ENCODE measurements at places on chromosomes 3 and 15.

DNA sequence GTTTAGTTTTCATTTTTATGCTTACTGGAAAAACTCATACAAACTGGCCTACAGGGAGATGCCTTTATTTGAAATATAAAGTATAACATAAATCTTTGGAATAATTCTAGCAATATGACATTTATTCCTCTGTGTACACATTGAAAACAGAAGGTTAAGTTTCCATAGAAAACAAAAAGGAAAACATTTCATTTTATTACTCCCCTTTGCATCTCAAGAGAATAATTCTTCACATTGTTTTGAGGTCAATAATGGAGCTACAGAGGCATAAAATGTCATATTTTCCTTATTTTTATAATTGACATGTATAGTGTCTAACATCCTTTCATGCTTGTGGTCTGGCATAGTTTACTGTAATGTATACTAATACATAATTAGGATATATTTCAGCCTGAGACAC is 187.6 kb upstream of the AGTR1 start:
- DNase-seq = no peak

GRCh38 chr3:38124324-38125122 is 12.4 kb downstream of the ACAA1 start:
- DNase-seq = no peak

GRCh38 chr3:122609798-122610559 is 32.5 kb downstream of the PARP15 start:
- DNase-seq = no peak

DNA sequence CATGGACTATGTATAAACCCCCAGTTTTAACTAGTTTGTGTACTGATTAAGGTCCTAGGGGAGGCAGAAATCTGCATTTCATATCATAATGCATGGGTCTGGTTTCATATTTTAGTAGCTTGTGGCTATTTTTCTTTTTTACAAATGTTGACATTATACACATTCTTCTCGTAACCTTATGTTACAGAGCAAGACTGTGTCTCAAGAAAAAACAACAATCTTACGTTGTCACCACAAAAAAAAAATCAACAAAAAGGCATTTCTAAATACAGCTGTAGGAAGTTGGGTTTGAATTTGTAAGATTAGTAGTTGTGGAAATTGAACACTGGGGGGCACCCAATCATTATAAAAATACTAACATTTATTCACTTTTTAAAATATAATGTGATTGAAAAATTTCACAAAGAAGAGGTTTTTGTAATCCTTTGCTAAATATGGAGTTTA is 17.9 kb downstream of the SERP1 start:
- DNase-seq = no peak

DNA sequence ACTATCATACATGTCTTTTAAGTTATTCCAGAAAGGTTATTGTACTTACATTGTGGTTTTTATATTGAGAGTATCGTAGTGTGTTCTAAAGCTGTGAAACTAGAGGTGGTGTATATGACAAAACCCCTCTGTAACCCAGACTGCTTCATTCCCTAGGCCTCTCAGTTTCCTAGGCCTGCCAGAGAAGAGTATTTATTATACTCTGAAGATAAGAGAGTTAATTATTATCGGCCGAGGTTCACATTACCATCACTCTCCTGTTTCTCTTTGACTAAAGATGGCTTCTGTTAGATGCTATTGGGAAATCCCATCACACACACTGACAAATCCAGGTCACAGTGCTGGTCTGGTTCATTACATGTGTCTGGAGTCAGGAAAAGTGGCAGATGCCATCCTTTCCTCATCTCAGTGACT is 20.5 kb downstream of the EXOSC7 start:
- DNase-seq = no peak

DNA sequence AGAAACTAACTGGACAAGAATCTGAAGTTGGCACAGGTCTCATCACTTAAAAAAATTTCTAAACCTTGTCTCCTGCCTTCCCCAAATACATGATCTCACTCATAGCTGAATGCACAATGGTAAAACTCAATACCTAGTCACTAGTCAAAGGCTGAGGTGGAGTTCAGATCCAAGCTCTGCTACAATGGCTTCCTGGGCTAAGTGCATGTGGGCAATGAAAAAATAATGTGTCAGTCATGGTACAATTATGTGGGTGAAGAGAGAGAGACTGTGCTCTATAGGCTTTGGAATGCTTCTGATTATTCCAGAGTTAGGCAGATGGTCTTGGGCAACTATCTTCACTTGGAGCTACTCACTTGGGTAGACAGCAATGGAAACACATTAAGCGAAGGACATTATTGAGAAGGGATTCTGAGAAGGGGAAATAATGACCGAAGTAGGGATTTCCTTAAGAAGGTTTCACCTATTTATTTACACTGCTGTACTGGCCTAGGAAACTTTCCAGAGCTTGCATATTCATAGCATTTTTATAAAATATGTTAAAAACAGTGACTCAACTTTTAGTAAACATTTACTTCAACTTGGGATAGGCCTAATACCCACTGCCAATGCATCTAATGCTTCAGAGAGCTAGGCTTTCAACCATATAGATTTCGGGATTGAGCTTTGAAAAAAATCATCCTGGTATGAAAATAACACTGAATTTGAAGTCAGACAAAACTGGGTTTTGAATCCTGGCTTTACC is 58.7 kb upstream of the PLXND1 start:
- DNase-seq = no peak

- no peak for DNase-seq
Measured at GRCh38 chr3:120470870-120471269, 20.1 kb upstream of the FSTL1 start.

DNA sequence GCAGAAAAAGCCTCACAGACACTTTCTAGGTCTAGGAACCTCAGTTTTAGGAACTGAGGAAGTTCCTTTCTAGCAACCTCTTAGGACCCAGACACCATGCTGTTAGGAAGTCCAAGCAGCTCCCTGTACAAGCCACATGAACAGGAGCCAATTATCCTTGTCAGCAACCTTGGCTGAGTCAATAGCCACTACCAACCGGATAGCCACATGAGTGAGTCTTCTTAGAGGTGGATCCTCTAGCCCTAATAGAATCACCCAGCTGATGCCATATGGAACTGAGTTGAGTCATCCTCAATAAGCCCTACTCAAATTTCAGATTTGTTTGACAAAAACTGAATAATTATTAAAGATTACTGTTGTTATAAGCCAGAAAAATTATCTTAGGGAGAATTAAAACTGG is 256.2 kb downstream of the NLGN1 start:
- no peak for DNase-seq

- DNase-seq = no peak
Measured at GRCh38 chr3:77967621-77968020, 927.7 kb downstream of the ROBO2 start.

DNA sequence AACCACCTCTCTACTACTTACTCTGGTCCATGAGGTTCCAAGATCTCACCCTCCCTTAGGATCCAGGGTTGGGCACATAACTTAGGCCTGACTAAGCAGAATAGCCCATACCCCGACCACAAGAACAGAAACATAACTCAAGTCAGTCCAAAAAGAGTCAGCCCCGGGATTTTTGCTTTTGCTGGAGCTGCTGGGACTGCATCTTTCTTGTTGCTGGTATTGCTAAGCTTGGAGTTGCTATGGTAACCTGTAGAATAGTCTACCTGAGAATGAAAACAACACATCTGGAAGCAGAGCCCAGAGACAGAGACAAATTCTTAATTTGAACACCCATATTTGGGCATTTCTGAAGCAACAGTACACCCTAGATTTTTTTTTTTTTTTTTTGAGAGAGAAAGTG is 6.5 kb downstream of the RUBCN start:
- no peak for DNase-seq

DNA sequence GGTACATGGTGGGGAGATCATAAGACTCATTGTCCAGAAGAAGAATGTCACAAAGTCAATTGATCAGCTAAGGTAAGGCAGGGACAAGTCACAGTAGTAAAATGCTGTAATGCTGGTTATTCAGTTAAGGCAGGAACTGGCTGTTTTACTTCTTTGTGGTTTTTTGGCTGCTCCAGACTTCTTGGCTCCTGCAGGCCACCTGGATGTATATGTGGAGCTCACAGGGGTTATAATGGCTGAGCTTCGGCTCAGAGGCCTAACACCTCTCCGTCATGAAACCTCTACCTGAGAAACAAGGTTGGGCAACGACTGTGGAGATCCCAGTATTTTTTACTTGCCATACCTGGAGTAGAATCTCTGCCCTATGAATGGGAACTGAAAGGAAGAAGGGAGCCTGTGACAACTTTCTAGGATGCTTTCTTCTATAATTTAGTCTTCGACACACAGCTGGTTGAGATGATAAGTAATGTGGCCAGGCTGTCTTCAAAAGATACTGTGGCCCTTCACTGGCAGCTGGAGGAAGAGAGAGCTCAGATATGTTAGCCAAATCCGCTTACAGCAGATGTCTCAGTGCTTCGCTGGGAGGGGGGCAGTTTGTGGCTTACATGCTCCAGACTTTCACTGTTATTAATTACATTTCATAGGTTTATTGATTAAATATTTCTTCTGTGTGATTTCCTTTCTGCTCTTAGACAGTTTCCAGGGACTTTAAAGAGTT is 887.8 kb downstream of the IGSF11 start:
- no peak for DNase-seq

GRCh38 chr15:81653259-81653658 is 279.2 kb upstream of the TMC3 start:
- DNase-seq = no peak

DNA sequence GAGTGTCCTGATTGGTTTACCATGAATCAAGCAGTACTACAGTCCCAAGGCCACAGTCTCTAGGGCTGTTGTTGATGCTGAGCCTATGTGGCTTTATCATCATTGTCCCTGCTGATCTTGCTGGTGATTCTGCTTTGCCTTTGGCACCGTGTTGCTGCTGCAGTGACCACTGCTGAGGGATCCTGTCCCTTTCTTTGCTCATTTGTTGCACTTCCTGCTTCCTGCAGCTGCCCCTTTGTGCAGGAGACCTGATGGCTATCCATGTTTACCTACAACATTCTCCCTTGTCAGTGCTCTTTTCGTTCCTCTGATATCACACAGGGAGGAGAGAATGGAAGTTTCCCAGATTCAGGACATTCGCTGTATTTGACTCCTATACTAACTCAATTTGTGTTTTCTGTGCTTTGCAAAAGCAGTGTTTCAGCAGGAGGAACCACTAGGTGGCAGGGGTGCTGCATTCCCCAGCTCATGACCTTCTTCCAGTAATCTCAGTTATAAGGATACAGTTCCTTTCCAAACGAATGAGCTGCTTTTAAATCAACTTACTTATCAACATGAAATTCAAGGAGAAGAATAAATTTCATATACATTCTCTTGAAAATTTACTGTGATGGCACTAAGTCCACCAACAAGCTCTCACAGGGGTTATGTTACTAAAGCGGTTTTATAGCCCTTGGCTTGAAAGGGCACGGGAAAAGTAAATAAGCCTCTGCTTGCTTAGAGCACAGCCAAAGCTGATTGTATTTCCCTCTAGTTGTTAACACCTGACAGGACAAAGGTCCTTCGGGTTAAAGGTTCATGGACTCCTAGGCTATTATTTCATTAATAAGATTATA is 9.7 kb upstream of the THUMPD3 start:
- peak; percentile 28 for DNase-seq

GRCh38 chr3:40073310-40074007 is 236.0 kb upstream of the EIF1B start:
- no peak for DNase-seq

GRCh38 chr3:125231895-125232294 is 19.3 kb upstream of the SLC12A8 start:
- no peak for DNase-seq

- DNase-seq = no peak
Measured at GRCh38 chr3:4606911-4607310, 113.8 kb downstream of the ITPR1 start.

- DNase-seq = no peak
Measured at GRCh38 chr3:160616716-160617115, 51.3 kb upstream of the KPNA4 start.

DNA sequence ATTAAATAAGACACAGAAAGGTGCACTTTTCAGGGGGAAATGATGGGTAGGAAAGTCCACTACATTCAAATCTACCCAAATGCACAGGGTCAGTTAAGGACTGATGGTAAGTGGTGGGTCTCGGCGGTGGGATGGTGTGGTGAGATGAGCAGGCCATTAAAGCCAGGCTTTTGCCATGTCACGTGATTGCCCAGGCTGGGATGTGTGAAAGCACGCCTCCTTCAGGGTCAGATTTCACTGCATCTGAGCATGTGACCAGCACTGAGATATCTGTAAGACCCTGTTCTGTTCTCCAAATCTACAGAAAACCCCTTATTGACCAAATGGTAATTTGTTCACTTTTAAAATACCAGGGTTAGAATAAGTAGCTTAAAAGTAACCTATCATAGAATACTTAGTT is 301.5 kb downstream of the MEX3B start:
- DNase-seq = no peak

DNA sequence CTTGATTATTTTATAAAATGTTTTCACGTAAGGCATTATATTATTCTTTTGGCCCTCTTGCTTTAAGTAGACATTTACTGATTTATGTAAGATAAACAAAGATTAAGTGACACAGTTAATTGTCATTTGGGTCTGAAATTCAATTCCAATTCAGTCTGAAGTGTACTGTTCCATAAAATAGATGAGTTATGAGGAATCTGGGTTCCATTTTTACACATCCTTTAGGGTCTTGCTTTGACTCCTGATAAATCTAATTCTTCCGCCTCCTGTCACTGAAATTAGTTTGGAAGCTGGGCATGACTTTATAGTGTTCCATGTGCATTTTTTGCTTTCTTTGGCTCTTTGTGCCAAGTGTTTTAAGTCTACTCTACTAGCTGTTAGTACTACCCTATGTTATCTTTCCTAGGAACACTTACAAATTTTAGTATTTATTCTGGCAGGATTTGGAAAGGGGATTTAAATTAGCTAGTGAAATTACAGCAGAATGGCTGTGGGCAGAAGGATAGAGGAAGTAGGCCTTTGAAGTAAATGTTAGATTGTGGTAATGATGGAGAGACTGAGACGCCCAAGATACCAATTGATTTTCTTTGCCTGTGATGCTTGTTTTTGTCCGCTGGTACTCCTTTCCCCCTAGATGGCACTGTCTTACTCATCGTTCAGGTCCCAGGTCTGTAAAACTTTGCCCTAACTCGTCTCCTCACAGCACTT is 14.3 kb downstream of the ARL8B start:
- no peak for DNase-seq

- no peak for DNase-seq
Measured at GRCh38 chr3:30428251-30428650, 178.2 kb upstream of the TGFBR2 start.

GRCh38 chr3:195384952-195385351 is 57.9 kb downstream of the ACAP2 start:
- no peak for DNase-seq

DNA sequence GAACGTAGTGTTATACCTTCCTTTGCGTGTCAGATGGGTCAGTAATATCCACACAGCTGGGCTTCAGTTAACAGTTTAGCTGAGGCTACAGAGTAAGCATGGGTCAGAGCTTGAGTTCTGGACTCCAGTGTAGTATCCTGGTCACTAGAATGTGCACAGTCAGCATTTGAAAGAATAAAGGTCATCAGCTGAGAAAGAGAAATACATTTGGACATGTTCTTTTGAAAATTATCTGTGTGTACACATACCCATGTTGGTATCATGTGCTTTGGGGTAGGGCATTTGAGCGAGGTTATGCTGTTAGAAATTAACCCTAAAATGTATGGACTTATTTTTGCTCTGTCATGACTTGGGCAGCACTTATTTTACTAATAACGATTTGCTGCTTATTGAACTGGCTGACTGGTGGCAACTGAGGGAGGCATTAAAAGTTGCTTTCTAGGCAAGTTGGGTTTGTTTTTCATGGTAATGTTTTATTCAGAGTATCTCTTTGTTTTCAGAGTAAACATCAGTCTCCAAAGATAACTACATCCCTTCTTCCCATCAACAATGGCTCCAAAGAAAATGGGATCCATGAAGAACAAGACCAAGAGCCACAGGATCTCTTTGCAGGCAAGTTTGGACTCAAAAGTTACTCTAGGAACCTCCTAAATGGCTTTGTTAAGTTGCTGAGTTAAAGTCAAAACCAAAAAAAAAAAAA is 16.4 kb downstream of the SNX1 start:
- DNase-seq = no peak
